Right cardiac atrium (tissue), 5 donors: ENCODE measurements at places on chromosomes 13 and 19. TPM values are rescaled to one million over a fixed set of nuclear protein-coding genes. Genes with fewer than 3 reads are reported as not detected.

- DNase-seq = no peak
These were observed 373.3 kb downstream of the ZNF536 start for GRCh38 chr19:30745476-30745985.

GRCh38 chr13:79096099-79096498 is 310.0 kb downstream of the RBM26 start:
- no peak for DNase-seq

- no peak for DNase-seq
These were observed 52.8 kb downstream of the THSD1 start for GRCh38 chr13:52353193-52353592.

GRCh38 chr19:22545751-22546150 is 88.4 kb upstream of the ZNF492 start:
- DNase-seq = peak; percentile 85

DNA sequence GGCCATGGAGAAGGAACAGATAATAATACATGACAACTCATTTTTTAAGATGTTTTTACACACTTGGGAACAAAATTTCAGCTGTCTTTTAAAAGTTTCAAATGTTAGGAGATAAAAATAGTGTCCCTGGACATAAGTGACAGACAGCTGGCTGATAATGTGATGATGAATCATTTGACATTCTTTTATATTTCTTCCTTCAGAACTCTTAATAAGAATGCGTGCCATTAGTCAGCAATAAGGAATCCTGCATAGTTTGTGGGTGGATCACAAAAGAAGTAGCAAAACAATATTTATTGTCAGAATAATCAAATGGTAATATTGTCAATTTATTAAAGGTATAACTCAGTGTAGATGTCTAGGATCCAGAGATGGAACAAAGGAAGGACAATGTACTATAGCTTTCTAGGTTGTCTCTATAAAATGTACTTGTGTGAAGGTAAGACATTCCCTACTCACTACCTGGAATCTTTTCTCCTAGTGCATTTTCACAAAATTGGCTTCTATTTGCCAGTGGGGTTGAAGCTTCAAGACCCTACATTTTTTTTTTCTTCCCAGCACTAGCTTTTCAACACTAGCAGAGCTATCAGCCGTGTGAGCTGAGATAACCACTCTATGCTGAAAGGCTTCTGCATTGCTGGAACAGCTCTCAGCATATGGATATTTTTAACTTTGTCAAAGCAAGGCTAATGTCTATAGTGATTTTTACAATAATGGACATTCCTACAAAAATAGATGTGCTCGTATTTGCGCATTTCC is 175.6 kb upstream of the SLITRK6 start:
- no peak for DNase-seq

DNA sequence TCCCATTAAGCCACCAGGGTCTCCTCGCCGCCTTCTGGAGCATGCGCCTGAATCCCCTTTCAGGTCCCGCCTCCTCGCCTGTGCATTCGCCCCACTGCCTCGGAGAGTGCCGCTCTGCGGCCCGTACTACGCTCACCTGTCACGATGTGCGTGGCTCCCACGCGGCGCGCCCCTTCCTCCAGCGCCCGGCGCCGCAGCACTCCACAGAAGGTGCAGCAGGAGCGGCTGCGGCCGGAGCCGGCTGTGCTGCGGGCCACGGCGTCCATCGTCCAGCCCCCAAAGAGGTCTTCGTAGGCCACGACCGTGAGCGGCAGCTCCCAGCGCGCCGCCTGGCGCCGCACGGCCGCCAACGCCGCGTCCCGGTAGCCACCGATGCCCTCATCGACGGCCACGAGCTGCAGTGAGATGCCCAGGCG is 4.3 kb downstream of the CTU1 start:
- no peak for DNase-seq

DNA sequence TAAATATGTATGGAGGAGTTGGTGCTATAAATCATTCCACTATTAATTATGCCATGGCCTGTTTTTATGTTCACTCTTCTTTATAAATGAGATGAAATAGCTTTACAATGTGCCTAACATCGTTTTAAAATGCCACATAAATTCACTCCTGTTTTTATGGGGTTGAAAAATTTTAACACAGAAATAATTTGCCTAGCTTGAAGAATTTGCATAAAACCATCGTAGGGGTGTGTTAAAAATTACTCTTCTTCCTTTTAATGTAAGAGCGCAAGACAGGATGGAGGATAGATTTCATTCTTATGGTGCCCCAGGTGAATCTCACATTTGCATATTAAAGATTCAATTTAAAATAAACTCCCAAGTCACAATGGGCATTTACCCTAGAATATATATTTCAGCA is 447.8 kb downstream of the OXGR1 start:
- no peak for DNase-seq

- DNase-seq = no peak
These were observed 11.5 kb upstream of the CCNE1 start for GRCh38 chr19:29800100-29800825.

DNA sequence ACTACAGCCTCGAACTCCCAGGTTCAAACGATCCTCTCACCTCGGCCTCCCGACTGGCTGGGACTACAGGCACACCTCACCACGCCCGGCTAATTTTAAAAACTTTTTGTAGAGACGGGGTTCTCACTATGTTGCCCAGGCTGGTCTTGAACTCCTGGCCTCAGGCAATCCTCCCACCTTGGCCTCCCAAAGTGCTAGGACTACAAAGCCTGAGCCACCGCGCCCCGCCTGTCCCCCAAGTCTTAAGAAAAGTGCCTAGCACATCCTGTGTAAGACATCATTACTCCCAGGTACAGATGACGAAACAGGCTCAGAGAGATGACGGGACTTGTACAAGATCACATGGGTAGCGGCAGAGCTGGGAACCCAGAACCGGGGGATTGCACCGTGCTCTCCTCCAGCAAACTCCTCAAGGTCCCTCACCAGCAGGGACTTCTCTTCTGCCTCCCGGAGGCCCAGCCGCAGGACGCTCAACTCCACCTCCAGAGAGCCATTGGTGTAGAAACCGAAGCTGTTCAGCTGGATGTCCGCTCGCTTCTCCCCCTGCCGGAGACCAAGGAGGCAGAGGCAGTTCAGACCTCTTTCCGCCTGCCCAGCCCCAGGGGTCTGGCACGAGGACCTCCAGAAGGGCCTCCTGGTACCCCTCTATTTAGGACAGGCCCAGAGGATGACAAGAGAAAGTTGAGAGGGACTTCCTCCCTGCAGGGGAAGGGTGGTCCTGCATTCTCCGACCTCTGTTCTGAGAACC is 1.0 kb downstream of the GPR108 start:
- DNase-seq = peak; percentile 82

Gene MBD3L2B
- not detected for total RNA-seq

Gene SIRT2
- 57.6 TPM for total RNA-seq

Gene C19orf73
- 1.2 TPM for total RNA-seq

Gene MCEMP1
- total RNA-seq = 0.17 TPM

Gene TIMM29
- 14.5 TPM for total RNA-seq

Gene ZNF724
- total RNA-seq = 0.89 TPM
